ENCODE measurements at places on chromosomes 1 and 21.

- DNase-seq = no peak
These were observed 13.8 kb downstream of the EFHD2 start for GRCh38 chr1:15423355-15424077.

DNA sequence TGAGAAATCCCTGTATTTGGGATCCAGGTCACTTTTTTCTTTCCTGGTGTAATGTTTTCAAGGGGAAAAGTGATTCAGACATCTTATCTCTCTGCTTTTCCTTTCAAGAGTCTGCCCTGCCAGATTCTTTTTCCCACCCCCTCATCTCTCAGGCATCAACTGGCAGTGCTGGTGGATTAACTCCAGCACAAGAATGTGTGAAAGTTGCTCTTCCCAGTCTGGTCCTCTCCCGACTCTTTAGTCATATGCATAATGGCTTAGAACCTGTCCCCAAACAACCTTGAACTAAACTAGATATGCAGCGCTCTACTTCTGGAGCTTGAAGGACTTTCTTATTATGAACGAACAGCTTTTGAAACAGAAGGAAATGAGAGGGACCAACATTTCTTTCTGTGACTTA, 88.5 kb downstream of the SLC44A5 start:
- no peak for DNase-seq

DNA sequence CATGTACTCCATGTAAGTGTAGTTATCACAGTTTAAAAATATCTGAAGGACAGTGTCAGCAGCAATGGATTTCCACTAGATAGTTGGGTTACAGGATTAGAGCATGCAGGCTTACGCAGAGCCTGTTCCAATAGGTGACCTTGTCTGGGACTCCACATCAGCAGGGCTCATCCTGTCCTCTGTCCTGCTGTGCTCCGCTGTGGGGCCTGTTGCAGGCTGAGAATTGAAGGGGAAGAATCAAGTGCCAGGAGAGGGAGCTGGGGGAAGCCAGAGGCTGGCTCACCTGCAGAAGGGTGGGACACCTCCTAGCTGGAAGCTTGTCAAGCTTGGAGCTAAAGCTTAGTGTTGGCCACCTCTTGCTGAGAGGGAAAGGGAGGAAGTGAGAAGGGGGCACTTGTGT, 62.8 kb downstream of the XCL2 start:
- no peak for DNase-seq

- DNase-seq = no peak
These were observed 113.0 kb upstream of the VAV3 start for GRCh38 chr1:108077991-108078390.

DNA sequence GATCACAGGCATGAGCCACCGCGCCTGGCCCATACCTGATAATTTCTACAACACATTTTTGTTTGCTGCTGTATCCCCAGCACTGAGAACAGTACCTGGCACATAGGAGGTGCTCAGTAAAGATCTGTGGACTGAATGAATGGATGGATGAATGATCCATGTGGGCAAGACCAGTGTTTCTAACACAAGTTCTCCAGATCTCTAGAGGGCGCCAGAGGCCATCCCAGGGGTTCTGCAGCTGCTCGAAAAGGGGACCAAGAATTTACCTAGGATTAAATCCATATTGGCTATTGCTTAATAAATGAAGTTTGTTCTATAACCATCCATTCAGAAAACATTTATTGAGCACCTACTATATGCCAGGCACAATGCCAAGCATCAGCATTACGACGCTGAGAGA, 167.7 kb downstream of the ACTL8 start:
- no peak for DNase-seq

- no peak for DNase-seq
These were observed 152.2 kb downstream of the LIPI start for GRCh38 chr21:14058566-14058965.

GRCh38 chr1:89519779-89520358, 4.8 kb upstream of the LRRC8B start:
- DNase-seq = no peak

- no peak for DNase-seq
These were observed 1545.1 kb downstream of the AMY1C start for GRCh38 chr1:105294838-105295237.

DNA sequence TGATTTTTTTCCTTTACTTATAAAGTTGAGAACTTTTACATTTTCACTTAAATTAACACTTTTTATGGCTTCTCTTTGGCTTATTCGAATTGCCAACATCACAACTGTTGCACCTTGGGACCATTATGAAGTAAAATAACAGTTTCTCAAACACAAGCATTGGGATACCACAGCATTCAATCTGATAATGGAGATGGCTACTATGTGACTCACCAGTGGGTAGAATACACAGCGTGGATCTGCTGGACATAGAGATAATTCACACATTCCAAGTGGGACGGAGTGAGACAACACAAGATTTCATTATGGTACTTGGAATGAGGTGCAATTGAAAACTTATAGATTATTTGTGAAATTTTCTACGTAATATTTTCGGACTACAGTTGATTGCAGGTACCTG, 68.0 kb downstream of the ADAMTS1 start:
- DNase-seq = no peak

DNA sequence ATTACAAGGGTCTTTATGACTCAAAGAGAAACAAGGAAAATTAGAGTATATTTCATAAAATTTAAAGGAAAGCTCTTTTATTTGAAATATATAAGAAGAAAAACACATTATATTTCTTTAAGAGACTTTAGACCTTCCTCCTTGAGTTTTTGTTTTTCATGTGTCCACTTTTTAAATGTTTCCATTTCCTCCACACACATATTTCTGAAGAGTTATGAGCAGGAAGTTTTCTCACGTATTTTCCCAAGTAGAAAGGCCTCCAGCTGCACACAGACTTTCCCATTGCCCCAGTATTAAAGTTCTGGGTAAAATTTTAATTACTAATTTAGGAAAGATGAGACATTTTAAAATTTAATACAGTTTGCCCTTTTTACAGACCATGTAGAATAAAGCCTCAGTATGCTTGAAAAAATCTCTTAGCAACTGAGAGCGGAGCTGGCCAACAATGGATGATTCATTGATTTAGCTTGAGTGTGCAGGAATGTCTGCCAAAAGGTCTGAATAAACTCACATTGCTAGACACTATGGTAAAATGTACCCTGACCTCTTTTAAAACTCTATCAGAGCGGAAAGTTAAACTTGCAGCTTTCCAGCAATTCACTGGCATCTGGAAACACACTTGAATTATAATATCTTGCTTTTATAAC, 57.9 kb downstream of the DDAH1 start:
- no peak for DNase-seq

DNA sequence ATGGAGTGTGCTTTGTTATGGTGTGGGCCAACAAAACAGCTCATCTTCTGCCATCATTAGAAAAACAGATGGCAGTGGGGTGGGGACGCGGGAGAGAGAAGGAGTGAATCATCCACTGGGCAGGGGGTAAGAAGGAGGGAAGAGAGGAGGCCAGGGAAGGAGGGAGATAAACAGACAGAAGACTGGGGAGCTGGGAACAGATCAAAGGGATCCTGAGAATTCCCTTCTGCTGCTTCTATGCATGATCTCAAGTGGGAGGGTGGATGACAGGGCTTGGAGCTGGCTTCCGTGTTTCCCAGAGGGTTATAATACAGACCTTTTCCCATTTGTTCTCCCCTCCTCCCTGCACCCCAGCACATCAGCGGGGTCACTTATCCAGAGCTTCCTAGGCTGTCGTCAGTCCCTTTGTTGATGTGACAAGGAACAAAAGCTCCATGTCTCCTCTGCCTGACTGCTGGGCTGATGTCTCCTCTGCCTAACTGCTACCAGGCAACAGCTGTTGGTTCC, 338.6 kb downstream of the PAPPA2 start:
- DNase-seq = no peak

GRCh38 chr1:67684526-67685066, 405 bp upstream of the GADD45A start:
- no peak for DNase-seq

DNA sequence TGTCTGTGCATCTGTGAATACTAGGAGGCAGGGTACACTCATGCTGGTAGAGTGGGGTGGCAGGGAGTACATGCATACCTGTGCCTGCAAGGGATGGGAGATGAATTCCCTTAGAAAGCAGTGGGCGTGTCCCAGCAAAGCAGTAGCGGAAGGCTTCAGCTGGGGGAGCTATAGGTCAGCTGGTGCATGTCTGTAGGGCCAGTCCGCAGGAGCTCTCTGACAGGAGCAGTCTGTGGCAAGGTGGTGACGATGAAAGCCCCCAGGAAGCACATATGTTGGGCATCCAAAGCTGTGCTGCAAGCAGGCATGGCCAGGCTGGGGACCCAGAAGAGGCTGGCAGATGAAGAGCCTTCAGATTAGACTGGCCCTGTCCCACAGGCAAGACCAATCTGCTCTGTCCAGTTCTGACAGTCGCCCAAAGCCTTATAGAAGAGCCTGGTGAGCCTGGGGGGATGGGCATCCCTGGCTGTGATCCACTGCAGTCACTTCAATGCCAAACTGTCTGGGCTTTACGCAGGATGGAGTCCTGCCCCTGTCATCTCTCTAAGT, 1.8 kb upstream of the OR2M4 start:
- DNase-seq = no peak

- no peak for DNase-seq
These were observed 15.7 kb downstream of the RIIAD1 start for GRCh38 chr1:151737026-151737425.

- no peak for DNase-seq
These were observed 68.5 kb upstream of the ZBTB18 start for GRCh38 chr1:243982447-243983018.

DNA sequence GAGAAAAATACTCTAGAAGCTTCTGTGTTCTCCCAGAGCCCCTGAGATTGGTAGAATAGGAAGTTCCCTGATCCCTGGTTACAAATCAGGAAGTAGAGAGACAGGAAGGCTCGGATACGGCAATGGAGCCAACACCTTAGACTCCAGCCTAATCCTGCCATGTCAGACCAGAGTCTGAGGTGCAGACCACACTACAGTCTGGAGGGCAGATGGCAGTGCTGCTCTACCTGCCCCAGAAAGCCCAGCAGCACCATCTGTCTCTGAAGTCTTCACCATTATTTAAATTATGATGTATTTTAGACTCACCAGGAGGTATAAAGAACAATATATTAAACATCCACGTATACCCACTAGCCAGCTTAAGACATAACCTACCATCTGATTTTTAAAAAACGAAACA, 93.0 kb downstream of the MTR start:
- DNase-seq = no peak
